ENCODE measurements at places on chromosomes 5 and 9.

GRCh38 chr9:13810510-13810909, 503.4 kb downstream of the NFIB start:
- DNase-seq = no peak

DNA sequence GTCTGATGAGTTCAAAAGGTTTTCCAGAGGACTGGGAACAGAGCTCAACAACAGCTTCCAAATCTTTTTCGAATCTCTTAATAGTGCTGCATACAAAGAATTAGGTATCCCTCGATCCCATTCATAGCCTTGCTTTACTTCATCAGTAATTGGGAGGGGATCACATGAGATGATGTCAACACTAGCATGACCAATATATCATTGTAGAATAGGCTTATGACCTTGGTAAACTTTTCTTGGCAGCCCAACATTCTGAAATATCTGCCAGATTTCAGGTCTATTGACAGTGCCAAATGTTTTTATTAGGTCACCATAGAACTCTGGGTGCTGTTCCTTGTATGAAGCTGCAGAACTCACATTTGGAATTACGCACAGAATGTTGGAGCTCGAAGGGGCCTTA, 228.9 kb downstream of the FGF10 start:
- DNase-seq = no peak

GRCh38 chr5:139390639-139391569, 1.2 kb upstream of the MZB1 start:
- DNase-seq = no peak

GRCh38 chr5:133779828-133780475, 167.6 kb upstream of the FSTL4 start:
- DNase-seq = no peak

GRCh38 chr5:157770665-157771064, 27.2 kb downstream of the LSM11 start:
- DNase-seq = no peak

DNA sequence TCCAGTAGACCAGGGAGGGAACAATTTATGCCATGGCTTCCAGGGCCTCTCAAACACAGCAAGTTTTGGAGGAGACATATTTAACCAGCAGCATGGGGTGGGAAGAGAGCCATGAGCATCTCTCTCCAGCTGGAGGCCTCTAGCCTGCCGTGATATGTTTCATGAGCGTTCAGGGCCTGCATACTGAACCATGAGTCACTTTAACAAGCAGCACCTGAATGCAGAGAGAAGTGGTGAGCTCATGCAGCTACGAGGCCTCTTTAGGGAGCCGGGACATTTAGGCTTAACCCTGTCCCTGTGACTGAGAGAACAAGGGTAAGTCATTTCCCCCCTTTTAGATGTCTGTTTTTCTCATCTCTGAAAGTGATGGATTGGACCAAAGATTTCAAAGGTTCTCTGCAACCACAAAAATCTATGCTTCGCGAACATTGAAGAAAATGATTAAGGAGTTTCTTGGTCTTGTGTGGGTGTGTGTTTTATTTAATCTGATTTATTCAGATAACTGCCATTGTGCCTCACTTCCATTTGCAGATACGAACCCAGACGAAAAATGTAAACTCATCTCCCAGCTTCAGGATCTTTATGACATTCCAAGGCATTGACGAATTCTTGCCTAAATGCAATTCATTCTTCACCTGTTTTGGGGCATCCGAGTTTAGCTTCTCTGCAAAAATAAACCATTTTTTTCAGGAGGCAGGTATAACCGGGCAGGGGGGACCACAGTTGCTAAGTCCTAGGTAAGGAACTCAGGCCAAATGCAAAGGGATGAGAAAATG, 157.0 kb downstream of the GABBR2 start:
- DNase-seq = no peak

- no peak for DNase-seq
These were observed 18.3 kb upstream of the STOM start for GRCh38 chr9:121388140-121388905.
